ENCODE measurements at places on chromosomes 2 and 18.

- DNase-seq = no peak
Observed at GRCh38 chr18:11857177-11857887, 6.1 kb downstream of the CHMP1B start.

DNA sequence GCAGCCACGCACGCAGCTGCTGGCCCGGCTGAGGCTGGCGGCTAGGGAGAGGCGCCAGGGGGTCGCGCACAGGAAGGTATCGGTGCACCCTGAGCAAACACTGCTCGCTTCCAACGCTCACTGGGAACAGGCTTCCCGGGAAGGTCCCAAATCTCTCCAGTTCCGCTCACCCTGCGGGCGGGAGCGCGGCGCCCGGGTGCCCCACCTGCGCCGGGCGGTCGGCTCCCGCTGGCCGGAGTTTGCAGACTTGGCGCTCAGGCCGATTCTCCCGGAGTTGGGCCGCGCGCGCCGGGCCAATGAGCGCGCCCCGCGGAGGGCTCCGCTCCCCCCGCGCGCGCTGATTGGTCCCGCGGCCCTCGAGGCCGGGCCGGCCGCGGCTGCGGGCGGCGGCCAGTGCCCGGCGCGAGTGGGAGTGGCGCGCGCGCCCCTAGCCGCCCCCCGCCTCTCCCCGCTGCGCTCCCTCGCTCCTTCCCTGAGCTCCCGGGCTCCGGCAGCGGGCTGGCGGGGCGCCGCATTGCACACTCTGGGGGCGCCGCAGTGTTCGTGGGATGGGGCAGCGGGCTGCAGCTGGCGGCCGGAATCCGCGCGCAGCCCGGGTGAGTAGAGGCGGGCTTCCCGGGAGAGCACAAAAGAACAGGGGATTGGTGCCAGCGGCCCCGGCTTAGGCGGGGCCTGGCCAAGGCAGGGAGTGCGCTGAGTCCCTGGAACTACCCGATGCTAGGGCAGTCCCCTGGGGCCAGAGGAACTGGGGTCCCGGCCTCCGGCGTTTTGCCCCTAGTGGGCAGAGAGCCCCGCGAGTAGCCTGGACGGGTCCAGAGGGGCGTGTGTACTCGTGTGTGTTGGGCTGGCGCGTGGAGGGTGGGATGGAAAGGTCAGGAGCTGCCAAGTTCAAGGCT lies at the start of gene LYPD6:
Gene LYPD6 (plus strand): TSS at position 461 of the 896 bp plus-strand sequence. CDS start 107,122 bp downstream, outside the sequence.
- DNase-seq = no peak

- DNase-seq = no peak
Observed at GRCh38 chr2:219058541-219059374, 2.0 kb downstream of the IHH start.

GRCh38 chr2:2662847-2663356 lies 331.8 kb upstream of the MYT1L start:
- DNase-seq = no peak

DNA sequence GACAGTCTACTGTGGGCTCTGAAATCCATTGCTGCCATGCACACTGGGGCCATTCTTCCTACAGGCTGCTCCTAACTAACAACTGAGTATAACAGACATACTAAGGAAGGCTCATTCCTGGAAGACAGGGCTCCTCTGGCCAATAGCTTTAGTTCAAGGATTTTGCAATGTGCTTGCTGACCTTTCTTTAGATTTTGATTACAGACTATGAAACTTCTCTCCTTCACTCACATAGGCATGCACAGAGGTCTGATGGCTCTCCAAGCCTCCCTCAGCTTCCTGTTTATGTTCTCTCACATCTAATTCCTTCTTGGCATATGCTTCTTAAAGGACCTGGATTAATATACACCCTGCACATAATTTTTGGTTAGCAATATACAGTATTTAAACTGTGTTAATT lies 34.4 kb upstream of the ROCK1 start:
- no peak for DNase-seq

DNA sequence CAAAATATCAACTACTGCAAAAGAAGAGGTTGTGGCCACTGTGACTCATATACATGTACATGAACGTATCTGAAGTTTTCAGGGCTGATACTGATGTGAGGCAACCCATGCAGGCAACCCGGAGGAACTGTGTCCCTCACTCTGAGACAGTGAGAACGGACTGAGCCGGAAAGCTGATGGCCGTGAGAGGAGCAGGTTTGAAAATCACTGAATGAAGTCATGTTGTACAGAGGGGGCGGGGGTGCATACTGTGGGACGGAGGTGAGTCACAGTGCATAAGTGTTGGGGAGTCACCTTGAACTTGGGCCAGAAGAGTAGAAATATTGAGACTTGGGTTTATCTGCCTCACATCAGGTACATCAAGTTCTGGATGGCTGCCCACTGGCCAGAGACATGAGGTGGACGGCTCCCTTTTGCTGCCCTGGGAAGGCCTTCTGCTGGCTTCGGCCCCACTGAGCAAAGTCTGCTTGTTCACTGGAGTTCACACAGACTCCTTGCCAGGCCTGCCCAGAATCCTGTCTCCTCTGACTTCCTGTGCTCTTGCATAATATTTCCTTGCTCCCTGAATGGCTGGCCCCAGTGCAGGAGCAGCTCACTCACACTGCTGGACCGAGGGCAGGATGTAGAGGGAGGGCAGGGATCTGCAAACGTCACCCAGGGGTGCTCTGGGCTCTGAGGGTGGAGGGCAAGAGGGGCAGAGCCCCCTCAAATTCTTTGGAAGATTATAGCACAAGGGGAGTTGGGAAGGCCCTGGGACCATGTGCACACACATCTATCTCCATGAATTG lies 18.1 kb downstream of the EPAS1 start:
- DNase-seq = no peak

DNA sequence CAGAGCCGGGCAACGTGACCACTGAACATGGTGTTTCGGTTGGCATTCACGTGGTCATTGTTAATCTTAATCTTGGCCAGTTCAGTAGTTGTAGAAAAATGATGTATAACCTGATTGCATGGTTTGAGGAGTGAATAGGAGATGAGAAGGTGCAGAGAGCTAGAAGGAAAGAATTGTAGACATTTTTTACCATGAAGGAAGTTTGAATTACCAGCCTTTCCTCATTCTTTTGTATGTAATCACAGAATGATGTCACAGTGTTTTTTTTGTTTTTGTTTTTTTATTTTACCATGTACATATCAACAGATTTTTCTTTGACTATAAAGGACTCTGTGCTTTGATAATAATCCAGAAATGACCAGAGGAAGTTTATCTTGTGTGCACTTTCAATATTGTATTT lies 126.3 kb downstream of the LTBP1 start:
- DNase-seq = no peak

GRCh38 chr2:15912203-15912602 lies 28.1 kb upstream of the MYCN start:
- DNase-seq = no peak

DNA sequence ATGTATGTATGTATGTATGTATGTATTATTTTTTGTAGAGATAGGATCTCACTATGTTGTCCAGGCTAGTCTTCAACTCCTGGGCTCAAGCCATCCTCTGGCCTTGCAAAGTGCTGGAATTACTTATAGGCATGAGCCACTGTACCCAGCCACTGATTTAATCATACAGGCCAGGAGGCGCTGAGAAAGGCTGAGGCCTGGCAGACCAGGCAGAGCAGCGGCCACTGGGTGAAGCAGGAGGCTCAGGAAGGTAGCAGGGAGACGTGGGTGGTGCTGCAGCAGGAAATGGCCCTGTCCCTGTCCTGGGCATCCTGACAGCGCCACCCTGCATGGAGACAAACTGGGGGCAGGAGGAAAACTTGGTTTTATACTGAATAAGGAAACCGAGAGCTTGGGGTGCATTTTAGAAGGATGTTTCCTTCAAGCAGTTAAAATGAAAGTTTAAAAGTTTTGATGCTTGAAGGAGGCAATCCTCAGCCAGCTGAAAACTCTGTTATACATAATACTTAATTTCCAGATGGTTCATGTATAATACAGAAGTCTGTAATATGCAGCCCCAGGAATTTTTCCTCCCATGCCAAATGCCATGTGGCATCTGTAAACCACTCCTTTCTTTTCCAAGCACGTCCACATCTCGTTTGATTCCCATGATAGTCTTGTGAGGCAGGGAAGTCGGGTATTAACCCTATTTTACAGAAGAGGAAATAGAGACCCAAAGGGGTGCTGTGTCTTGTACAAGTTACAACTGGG lies 182.4 kb downstream of the CELF4 start:
- no peak for DNase-seq

DNA sequence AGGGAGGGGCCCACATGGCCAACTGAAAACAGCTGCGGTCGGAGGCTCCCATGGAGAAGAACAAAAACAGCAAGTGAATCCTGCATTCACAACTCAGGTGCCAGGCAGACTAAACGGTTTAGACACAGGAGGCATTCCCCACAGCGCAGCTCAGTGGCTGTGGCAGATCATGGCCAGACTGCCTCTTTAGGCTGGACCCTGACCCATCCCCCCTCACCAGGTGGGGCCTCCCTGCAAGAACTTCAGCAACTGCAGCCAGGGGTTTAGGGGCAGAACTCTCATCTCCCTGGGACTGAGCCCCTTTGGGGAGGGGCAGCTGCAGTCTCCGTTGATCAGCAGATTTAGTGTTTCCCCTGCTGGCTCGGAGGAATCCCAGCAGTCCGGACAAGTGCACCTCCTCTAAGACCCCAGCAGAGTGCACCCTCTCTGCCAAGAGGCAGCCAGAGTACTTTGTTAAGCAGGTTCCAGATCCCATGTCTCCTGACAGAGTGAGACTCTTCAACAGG lies 346.7 kb downstream of the SS18 start:
- no peak for DNase-seq

- DNase-seq = no peak
Observed at GRCh38 chr2:1588978-1589621, 155.2 kb downstream of the PXDN start.

- DNase-seq = no peak
Observed at GRCh38 chr2:233551491-233551890, 15.1 kb downstream of the USP40 start.

DNA sequence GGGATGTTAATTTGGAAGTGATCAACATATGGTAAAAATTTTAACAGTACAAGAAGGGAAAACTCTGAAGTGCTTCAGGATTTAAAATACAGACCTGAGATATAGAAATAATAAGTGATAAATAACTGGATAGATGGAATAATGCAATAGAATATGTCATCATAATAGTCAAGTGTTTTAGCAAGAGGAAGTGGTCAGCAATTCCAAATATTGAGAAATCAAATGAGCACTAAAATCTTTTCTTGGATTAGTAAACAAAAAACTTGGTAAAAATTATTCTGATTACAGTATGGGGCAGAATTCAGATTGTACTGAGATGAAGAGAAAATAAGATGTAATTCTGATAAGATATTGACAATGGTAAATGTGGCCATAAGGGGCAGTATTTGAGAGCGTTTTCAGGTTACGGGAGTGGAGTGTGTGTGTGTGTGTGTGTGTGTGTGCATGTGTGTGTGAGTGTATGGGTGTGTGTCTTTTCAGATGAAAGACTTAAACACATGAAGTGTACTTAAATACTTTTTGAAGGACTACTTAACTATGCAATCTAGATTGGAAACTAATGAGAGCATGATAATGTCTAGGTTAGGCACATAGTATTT lies 217.9 kb upstream of the ITGA4 start:
- DNase-seq = peak; percentile 27

DNA sequence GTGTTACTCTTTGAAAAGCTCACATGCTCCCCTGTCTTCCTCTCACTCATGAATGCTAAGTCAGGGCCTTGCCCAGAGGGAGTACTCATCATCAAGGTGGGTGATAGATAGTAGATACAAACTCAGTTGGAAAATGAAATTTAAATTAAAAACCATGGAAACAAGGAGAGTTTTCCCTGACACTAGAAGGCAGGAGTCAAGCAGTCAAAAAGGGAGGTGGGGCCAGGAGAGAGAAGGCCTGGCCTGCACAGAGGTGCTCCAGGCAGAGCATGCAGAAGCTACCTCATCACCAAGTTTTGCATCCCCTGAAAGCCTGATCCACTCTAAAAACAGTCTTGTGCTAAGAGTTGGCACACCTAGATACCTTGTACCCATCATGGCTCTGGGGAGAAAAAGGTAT lies 143.7 kb downstream of the MYO5B start:
- DNase-seq = no peak

GRCh38 chr18:27244259-27244658 lies 59.2 kb upstream of the CHST9 start:
- DNase-seq = no peak

- peak; percentile 68 for DNase-seq
Observed at GRCh38 chr2:54629914-54630857, 93.3 kb upstream of the EML6 start.

GRCh38 chr2:239869272-239870155 lies 155.6 kb downstream of the NDUFA10 start:
- DNase-seq = no peak

DNA sequence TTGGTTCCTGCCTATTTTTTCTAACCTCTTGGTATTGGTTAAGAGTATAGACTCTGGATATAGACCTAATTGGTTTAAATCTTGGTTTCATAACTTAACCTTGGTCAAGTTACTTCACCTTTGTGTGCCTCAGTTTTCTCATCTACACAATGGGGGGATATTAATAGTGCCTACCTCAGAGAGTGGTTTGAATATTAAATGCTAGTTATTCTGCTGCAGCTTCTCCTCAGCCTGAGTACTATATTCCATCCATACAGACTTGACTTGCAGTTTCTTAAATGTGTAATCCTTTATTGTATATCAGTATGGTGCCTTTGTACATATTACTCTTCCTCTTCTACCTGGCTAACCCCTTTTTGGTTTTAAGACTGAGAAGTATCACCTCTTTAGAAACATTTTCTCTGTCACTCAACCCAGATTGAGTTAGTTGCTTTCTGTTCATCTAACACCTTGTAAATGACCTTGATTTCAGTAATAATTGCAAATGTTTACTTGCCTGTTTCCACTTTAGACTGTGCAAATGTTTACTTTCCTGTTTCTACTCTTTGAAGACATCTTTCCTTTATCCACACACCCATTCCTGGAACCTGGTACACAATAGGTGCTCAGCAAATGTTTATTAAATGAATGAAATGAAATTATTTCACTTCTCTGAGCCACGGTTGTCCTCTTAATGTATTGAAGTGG lies 6.6 kb downstream of the ACVR2A start:
- no peak for DNase-seq

DNA sequence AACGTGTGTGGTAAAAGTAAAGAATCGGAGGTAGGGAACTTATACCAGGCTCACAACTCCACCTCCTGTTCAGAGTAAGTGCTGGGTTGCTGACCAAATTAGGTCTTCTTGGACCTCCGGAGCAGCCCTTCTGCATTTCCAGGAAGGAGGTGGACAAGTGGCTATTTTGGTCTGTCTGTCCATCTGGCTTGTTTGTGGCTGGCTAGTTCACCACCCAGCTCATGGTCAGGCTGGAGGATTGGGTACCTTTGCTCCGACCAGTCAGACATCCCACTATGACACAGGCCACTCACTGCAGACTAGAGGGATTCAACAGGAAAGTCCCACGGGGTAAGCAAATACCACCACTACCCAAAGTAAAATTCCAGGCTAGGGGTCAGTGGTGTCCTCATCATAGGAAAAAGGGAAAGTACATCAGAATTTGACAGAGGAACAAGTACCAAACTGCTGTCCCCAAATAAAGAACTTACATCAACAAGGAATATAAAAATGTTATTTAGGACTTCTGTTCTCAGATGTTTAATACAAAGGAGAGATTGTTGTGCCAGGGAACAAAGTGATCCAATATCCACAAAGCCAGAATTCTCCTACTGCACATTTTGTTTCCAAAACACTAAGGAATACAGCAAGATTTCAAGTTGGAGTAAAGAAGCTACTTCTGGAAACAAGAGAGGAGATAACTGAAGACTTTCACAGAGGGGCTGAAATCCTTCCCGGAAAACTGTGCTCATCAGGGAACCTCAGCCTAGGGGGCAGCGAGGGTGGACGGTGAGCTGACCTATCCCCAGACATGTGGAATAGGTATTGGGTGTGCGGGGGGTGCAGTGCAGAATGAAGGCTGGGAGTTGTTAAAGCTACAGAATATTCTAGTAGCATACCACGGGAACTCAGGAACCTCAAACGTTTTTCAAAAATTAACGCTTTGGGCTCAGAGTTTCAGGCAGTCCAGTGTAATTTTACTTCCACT lies 56.9 kb downstream of the BCL2 start:
- no peak for DNase-seq
